ENCODE measurements at places on chromosomes 2 and 18.

DNA sequence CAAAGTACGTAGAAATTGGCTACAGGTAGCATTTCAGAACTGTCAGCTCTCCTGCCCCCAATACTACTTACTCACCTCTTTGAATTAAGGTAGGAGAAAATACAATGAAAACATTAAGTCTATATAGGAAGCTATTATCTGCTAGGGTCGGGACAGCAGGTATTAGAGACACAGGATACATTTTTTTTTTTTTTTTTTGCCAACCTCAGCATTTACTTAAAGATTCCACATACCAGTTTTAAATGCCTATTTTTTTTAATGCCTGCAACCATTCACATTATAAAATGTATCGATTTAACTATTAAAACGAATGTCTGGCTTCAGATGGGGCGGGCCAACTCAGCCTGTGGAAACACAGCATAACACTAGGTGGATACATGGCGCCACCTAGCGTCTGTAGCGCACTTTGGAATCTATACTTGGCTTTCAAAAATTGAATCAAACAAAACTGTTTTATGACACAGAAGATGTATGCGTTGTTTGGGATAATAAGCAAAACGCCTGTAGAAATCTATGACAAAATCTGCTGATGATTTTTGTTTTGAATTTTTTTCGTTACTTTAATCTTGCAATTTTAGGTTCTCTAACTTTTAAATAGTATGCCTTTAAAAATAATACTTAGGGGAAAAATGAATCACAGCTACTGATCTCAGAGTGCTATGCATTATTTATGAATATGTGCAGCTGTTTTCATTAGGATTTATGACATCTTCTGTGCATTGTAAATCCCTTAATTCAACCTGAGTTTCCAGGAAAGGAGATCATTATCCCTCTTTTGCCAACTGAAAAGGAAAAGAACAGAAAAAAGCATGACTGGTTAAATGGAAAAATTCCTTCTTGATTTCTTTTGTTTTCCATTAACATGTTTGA lies 261.0 kb downstream of the NYAP2 start:
- DNase-seq, result peak; percentile 49

DNA sequence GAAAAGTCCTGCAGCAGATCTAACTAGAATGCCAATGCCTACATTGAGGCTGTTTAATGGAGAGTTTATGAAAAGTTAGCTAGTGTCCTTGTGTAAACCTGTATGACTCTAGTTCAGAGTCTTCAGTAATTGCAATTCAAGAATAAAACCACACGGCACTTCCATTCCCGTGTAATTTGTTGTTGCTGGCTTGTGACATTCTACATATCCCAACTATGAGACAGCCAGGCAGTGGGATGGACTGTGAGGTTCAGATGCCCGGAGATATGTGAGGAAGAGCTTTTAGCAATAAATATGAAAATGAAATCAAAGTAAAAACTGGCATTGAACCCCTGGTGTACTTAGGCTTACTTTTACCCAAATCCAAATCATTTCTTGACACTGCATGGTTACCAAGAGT lies 263.4 kb downstream of the NEDD4L start:
- DNase-seq, result no peak

GRCh38 chr2:124708661-124709060 lies 683.6 kb downstream of the CNTNAP5 start:
- DNase-seq, result no peak

DNA sequence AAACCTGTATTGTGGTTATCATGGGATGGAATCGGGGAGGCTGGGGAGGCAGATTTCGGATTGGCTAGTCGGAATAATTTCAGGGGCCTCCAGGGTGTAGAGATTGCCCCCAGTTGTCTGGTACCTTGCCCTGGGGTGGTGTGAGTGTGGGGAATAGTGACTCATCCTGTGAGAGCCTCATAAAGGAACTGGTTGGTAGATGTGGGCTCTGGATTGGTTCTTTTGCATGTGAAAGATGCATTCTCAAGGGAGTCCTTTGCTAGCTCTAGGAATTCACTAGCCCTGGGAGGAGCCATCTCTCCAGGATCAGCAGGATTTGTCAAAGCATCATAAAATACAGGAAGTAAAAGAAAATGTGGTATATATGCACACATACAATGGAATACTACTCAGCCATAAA lies 331.6 kb downstream of the SETBP1 start:
- DNase-seq, result no peak

GRCh38 chr2:190837420-190837819 lies 43.2 kb upstream of the GLS start:
- no peak for DNase-seq

DNA sequence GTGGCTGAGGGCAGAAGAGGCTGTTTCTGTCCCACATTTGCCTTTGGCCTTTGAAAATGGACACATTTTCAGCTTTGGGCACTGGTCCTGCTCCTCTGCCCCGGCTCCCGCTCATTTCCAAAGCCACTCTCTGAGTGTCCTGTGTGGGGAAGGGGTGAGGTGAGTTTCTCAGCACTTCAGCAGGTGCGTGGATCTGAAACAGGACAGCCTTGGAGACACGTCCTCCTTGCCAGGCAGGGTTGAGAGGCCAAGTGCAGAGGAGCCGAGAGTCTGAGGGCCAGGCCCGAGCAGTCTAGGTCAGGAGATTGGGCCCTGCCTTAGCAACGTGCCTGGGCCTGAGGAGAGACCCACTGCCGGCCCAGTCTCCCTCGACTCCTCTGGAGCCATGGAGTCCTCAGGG lies 21.9 kb upstream of the ALPI start:
- no peak for DNase-seq

- DNase-seq, result no peak
Measured at GRCh38 chr2:84301717-84302116, 157.4 kb downstream of the SUCLG1 start.

- DNase-seq, result no peak
Measured at GRCh38 chr2:238895891-238896600, 48.2 kb downstream of the TWIST2 start.

- DNase-seq, result no peak
Measured at GRCh38 chr2:238602223-238602960, 175.7 kb downstream of the ASB1 start.

DNA sequence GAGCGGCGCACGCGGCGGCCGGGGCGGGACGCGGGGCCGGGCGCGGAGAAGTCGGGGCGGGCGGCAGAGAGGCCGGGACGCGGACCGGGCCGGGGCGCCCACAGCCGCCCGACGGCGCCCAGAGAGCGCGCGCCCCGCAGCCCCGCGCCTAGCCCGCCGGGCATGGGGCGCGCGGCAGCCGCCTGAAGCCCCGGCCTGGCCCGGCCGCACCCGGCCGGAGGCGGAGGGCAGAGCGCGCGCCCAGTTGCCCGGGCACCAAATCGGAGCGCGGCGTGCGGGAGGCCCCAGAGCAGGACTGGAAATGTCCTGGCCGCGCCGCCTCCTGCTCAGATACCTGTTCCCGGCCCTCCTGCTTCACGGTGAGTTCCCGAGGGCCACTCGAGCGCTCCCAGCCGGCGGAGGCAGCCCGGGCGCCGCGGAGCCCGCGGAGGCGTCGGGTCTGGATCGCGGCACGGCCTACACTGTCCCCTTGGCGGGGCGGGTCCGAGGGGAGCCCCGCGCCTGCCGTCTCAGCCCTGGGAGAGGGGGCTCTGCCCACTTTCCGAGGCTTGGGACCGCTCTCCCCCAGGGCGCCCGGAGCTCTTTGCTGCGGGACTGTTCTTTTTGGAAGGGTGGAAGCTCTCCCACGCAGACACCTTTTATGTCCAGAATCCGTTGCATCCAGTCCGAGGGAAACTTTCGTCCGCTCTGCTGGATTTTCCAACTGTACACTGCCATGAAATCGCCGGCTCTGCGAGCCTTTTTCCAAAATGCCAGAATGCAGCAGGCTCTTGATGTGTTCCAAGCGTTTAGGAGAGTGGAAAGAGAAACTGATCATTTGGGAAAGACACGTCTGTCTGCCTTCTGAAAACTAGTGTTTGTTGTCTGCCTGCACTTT lies 484 bp downstream of the APCDD1 start:
- DNase-seq, result no peak

GRCh38 chr18:25278394-25278793 lies 73.6 kb downstream of the ZNF521 start:
- no peak for DNase-seq

- no peak for DNase-seq
Measured at GRCh38 chr2:177669625-177670330, 277.2 kb downstream of the AGPS start.

DNA sequence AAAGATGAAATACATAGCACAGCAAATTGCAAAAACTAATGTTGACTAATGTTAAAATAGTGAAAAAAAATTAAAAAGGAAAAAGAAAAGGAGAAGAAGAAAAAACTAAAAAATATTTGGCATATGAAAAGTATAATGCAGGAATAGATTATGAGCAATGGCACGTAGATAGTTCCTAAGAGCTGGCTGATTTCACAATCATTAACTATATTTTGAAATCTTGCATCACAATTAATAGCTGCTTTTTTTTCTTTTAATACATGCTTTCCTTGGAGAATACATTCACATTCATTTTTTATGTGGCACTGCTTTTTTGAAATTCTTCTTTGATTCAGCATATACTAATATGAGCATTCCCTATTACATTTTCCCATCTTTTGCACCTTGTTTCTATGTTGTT lies 299.8 kb downstream of the DPP10 start:
- DNase-seq, result no peak

DNA sequence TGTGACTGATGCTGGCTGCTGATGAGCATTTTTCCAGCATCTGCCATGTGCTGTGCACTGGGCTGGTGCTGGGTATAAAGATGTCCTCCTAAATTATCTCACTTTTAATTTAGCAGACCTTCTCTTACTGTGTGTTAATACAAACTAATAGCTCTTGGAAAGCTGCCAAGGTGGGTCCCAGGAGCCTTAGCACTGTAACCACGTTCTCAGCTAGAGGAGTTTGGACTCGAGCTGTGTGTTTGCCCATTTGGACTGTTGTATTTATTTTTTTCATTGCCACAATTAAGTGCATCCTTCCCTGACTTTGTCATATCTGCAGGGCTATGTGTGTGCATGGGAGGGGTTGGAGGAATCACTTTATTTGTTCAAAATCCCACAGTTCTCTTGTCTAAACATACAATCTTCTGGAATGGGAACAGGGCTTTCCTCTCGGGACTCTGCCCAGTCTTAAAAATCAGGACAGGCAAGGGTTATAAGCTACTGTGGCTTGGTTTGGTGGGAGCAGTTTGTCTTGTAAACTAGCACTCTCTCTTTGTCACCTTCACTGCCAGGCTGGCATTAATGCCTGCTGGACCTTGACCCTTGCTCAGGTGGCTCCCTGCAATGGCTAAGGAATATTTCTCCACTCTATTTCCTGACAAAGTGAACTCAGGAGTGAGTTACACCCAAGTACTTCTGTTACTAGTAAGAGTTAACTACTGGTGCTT lies 129.7 kb upstream of the MGAT5 start:
- no peak for DNase-seq

GRCh38 chr2:144325086-144325485 lies 194.8 kb downstream of the ZEB2 start:
- no peak for DNase-seq

DNA sequence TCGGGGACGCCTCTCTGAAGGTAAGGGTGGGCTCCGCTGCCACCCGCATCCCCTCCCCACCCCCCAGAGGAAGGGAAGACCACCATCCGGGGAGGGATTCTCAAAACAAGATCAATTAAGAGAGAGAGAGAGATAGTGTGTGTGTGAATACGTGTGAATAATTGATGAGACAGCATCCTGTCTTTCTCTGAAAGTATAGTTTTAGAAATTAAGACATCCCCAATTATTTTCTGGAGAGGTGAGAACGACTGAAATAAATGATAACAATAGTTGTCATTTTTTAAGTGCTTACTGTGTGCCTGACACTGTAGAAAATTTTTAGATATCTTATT lies 751 bp downstream of the IL18R1 start:
- DNase-seq, result no peak

GRCh38 chr2:31802711-31803110 lies 208.1 kb downstream of the MEMO1 start:
- DNase-seq, result no peak

- no peak for DNase-seq
Measured at GRCh38 chr2:123864416-123864815, 160.7 kb upstream of the CNTNAP5 start.

- no peak for DNase-seq
Measured at GRCh38 chr2:203758841-203759689, 52.6 kb downstream of the CD28 start.

DNA sequence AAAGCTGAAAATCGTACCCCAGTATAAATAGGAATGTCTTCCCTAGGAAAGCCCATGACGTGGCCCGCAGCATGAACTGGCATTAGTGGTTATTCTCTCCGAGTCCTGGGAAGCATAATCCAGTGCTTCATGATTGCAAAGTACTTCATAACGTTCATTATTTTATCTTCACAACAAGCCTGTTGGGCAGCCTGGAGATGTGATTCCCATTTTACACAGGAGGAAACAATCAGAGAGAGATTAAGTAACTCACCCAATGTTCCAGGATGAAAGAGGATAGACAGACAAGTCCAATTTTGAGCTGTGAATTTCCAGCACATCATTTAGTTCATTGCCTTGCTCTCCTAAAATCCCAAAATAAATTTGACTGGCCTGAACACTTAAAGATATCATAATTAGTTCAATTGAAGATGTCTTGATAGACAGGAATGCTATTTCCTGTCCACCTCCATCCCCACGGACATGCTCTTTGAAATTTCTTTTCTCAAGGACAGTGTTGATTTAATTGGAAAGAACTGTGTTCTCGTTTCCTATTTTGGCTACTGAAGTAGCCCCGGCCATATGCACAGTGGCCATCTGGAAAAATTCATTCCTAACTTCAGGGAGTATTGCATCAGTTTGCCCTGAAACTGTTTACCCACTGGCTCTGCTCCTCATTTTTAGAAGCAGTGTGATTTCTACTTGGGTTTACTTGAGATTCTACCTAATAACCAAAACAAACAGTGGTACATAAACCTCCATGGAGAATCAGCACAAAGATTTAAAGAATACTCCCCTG lies 93.9 kb downstream of the VWC2L start:
- DNase-seq, result no peak

GRCh38 chr2:84674586-84674985 lies 158.3 kb downstream of the DNAH6 start:
- DNase-seq, result no peak

GRCh38 chr2:136117391-136117841 lies 533 bp downstream of the CXCR4 start:
- DNase-seq, result peak; percentile 54

- no peak for DNase-seq
Measured at GRCh38 chr2:26932974-26933373, 37.5 kb upstream of the MAPRE3 start.

- DNase-seq, result no peak
Measured at GRCh38 chr2:108377815-108378630, at the start of gene SULT1C4. TSS of gene SULT1C4 (plus strand) at chr2:108377954. CDS start at chr2:108378338, 384 bp downstream.

All from stimulated activated naive CD4-positive, alpha-beta T cell (primary cell).